ENCODE measurements at places on chromosomes 12 and 14.
A peak's percentile ranks its signal among the peaks of the same experiment; 100 is the strongest.

- DNase-seq, result no peak
Observed at GRCh38 chr14:87628780-87629179, 364.2 kb downstream of the GALC start.

DNA sequence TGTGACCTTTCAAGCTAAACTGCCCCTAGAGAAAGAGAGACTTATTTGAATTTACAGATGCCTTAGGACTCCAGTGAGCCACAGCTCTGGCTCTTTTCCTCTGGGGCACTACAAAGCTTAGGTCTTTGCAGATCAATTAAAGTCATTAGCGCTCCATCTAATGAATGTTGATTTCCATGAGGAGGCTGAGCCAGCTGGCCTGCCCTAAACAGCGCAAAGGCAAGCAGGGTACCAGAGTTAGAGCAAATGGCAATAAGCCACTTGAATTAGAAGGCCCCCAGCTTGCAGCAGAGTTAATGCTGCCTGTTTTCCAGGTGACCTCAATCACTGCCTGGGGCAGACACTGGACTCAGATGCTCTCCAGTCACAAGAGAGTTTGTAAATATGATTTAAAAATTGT, 695.3 kb downstream of the DIO2 start:
- peak; percentile 47 for DNase-seq

GRCh38 chr14:76962303-76962660, 66.2 kb downstream of the IRF2BPL start:
- no peak for DNase-seq

DNA sequence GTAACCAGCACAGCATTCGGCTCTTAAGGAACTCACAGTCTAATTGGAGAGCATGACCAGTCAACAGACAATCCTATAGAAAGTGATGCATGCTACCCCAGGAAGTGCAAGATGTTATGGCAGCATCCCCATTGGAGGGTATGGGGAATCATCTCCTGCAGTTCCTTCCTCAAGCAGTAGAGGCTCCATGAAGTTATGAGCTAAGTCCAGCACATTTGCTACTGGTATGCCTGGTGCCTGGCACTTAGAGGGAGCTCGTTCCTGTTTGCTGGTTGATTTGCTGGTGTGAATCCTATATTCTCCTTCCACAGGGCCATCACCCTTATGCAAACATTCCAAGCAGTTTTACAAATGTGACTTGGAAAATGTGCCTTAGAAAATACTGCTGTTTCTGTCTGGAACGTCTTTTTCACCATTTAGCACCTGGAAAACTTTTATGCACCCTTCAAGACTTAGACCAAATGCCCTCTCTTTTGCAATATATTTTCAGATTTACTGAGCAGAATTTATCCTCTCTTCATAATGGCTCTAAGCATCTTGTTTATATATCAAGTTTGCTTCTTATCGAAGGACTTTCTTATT, 136.1 kb upstream of the WSCD2 start:
- peak; percentile 79 for DNase-seq

- no peak for DNase-seq
Observed at GRCh38 chr14:72780751-72781150, 113.2 kb downstream of the DPF3 start.

DNA sequence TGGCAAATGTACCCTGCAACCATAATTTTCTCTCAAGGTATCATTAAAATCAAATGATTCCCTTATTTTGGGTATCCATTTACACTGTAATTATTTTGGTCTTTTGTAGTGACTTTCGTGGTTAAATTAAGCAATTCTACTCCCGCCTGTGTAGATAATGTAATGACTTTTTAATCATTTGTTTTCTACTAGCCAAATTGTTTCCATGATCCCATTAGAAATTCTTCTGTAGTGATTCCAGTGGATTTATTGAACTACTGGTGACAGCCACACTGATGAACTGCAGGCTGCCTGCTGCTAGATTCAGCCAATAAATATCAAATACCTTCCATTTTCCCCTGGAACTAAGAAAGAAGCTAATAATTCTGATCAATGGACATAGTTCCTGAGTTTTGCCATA, 96.0 kb downstream of the WIF1 start:
- DNase-seq, result no peak

DNA sequence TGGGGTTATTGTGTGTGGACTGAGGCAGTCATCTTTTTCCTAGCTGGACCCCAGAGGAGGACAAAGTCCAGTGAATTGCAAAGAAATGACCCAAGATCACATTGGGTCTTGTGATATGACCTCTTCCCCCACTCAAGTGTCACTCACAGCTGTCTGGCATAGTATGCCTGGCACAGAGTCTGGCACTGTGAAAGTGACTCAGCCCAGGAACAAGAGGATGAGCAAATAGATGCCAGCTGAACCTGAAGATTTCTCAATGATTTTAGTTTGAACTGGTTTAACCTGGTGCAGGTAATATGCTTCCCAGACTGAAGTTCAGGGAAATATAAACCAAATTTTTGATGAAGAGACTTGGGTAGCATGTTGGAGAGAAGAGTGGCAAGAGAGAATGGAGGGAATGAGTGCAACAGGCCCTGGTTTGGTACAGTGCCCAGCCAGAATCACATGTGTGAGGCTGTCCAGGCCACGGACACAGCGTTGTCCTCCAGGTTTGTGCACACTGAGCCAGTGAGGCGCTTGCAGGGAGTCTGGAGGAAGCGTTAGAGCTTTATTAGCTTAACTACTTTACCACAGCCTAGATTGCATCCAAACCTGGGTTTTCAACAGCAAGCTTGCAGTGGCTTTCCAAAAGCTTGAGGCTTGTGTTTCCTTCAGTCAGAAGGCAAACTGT, 332.9 kb downstream of the NUAK1 start:
- no peak for DNase-seq
